Activated T-helper 9 cell treated with anti-CD3 and anti-CD28 coated beads, Interleukin-2, amount 50 U/mL, for 16 hours (primary cell): ENCODE measurements at places on chromosomes 3 and 15.

DNA sequence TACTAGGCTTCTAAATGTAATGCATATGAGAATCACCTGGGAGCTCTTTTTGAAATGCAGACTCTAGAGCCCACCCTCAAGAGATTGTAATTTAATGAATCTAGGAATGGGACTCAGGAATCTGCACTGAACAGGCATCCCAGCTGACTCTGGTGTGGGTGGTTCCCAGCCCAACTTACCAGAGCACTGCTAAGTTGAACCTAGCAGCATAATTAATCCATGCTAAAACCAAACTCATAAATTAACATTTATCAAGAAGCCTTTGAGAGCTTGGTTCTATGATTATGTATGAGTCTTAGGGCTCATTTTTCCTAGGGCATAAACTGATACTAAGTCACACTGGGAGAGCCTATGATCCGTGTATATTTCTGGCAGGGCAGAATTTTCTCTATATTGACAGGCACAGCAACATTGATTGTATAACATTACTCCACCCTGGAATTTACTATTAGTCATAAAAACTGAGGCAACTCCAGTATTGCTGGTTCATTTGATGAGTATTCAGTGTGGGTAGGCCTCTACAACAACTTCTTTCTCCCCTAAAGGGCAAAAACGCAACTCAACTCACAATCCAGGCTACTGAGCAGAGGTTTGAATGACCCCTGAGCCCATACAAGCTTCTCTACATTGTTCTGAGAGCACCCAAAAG is 10.7 kb upstream of the CSTA start:
- DNase-seq: no peak

- no peak for DNase-seq
Measured at GRCh38 chr3:186798239-186798874, 7.9 kb downstream of the RFC4 start.

- no peak for DNase-seq
Measured at GRCh38 chr3:192514081-192514753, 213.1 kb downstream of the FGF12 start.

- DNase-seq: no peak
Measured at GRCh38 chr15:23761386-23761785, 74.3 kb upstream of the NDN start.

- DNase-seq: no peak
Measured at GRCh38 chr15:56978898-56979662, 60.6 kb downstream of the TCF12 start.

DNA sequence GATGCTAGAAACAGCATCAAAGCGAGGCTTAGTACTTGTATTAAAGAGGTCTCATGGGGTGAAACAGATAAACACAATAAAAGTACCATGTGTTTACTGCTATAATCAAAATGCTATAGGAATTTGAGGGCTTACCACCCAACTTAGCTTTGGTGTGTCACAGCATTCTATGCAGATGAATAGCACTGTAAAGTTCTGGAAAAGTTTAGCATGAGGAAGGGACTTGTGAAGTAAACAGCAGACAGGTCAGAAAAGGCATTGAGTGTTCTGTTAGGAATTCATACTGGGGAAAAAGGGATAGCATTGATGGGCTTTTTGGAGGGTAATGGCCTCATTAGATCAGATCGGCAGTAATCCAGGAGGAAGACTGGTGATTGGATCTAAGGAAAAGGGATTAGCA is 505.3 kb downstream of the NLGN1 start:
- DNase-seq: no peak

GRCh38 chr15:86333819-86334218 is 254.1 kb downstream of the AGBL1 start:
- DNase-seq: no peak

GRCh38 chr3:111541911-111542483 is at the start of gene CD96:
Gene CD96, plus strand, starts transcription at chr3:111542197. Its CDS starts 52 bp downstream, at chr3:111542249.
- peak; percentile 49 for DNase-seq

- DNase-seq: no peak
Measured at GRCh38 chr15:69154684-69155083, 5.8 kb upstream of the GLCE start.

DNA sequence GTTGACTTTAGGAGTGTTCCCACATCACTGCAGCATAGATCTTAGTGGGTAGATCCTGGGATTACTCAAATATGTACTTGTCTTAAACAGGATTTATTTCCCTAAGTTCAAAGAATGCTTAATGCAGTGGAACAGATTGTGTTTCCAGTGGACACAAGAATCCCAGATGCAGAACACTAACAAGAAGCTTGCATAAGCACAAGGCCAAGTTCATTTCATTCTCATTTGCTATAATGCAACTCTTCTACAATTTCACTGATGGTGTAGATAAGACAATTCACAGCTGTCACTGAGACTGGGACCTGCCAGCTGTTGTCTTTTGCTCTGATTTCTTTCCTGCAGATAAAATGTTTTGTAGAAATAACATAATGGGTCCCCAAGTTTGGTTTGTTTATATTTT is 225.6 kb downstream of the NFKBIZ start:
- DNase-seq: no peak

GRCh38 chr3:78857494-78858111 is 910.2 kb downstream of the ROBO1 start:
- no peak for DNase-seq

DNA sequence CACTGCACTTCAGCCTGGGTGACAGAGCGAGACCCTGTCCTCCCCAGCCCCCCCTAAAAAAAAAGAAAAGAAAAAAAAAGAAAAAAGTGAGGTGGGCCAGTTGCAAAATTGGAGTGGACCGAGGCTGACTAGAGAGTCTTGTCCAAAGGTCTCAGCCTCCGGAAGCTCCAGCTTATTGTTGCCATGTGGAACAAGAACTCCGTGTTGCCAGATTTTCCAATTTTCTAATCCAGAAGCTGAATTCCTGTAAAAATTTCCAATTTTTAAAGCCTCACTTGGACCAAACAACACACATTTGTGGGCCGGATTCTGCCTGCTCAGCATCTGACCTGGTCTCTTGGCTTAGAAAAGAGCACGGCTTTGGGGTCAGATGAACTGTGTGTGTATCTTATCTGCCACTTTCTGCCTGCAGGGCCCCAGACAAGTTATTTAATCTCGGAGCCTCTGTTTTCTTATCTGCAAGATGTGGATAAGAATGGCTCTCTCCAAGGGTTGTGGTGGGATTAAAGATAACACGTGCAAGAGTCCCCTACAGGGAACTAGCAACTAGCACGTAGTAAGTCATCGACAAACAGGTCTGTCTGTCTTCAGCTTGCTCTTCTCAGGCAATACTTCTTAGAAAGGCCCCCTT is 73.7 kb upstream of the TLE3 start:
- DNase-seq: no peak

GRCh38 chr3:22474706-22475445 is 723.9 kb upstream of the ZNF385D start:
- no peak for DNase-seq

- DNase-seq: no peak
Measured at GRCh38 chr15:80577552-80578205, 117.4 kb upstream of the ABHD17C start.

DNA sequence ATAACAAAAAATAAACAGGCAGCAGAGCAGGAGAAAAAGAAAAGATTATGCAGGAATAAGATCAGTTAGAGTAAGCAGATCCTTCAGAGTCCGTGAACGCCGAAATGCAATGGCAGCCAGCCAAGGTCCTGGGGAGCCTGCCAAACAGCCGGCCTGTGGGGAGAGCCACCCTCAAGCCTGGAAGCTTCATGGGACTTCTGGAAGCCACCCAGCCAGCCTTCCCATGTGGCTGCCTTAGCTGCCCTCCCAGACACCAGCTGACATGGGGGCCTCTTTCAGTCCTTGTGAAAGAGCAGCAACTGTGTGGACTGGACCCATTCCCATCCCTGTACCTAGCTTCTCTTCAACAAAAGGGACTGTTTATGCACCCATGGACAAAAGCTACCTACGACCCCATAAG is 64.9 kb upstream of the RAD18 start:
- DNase-seq: no peak

GRCh38 chr15:88727439-88727838 is 75.8 kb upstream of the ACAN start:
- no peak for DNase-seq

DNA sequence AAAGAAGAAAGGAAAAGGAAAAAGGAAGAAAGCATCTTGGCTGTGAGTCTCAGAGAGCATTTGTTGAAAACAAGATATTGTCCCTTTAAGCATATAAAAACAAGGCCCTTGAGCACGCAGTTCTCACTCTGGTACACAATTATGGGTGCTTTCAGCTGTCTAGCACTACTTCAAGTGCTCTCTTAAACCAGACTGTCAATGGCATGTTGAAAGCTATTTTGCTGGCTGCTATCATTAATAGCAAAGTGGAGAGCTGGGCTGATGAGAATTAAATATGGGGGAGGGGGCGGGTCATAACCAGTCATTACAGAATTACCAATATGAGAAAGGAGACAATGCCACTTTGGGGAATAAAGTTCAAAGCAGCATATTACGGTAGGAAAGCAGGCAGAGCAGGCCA is 9.3 kb downstream of the TLE3 start:
- DNase-seq: no peak

DNA sequence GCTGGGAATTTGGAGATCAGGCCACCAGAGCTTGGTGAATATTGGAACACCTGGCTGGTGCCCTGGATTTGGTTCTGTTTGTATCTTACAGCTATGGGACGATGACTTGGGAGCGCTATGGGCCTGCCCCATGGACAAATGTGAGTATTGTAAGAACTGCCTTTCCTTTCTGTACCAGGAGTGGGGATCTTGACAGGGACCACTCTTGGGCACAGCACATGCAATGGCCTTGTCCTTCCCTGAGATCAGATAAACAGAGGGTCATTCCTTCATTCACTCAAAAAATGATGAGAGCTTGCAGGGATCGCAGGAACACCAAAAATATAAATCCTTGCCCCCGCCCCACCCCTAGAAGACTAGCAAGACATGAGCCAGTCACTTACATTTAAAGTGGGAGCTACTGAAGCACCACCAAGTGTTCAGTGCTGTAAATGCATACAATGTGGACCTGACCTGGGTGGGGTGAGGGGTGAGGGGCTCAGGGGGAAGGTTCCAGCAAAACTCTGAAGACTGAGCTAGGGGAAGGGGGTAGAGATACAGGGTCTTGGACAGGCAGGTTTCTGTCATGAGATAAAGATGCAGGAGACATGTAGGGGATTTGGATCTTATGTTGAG is 2.7 kb upstream of the CRELD1 start:
- DNase-seq: no peak

DNA sequence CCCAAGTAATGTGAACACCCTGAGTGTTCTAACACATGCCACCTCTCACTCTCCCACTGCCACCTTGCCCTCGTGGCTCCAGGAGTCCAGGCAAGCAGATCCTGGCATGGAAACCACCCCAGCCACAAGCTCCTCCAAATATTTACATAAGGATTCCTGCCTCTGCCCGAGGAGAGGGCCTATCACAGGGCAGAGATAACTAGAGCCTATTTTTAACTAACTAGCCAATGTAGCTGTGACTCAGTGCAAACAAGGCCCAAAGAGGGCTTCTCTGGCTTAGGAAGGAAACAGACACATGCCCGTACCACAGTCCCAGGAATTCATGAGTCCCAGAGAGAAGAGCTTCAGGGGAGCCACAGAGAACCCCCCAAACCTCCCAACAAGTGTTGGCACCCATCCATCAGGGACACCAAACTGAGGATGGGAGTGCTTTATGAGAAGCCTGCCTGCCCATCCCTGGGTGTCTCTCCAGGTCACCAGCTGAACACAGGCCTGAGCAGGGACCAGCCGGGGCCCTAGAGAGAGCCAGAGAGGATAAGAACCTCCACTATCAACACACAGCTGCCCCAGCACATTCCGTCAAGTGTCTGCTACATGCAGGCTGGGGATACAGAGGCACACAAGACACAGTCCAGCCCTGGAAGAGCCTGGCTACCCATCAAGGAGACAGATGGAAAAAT is 9.2 kb downstream of the FYCO1 start:
- no peak for DNase-seq

DNA sequence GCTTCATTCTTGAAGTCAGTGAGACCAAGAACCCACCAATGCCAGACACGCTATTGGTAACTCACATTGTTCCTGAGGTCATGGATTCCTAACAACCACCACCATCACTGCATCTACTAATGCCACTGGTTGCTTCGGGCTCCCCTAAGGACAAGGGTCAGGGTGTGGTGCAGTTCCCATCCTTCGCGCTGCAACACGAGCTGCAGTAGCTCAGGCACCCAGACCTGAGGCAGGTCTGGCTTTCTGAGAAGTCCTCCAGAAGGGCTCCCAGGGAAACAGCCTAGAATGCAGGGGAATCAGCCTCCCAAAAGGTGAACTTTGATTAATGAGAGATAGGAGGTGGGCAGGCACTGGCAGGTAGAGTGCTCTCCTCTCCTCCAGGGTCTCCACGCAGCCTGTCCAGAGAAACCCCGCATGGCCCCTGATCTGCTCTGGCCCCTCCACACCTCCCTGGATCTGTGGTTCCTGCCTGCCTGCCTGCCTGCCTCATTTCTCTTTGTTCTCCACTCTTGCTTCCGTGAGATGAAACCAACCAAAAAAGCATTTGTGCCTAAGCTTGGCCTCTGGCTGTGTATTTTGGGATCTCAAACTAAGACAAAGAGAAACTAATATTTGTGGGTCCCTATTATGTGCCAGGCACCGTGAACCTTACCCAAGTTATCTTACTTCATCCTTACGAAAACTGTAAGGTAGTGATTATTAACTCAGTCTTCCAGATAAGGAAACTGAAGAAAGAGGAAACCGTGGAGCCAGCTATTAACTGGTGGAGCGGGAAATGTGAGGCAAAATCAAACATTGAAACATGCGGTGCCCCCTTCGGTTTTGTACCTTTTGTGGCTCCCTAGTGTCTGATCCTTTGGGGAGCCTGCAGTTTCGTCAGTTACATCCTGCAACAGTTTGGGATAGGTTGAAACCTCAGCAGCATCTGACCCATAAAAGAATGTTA is 43.9 kb upstream of the USP3 start:
- no peak for DNase-seq

- DNase-seq: no peak
Measured at GRCh38 chr3:133535971-133536881, 37.3 kb upstream of the CDV3 start.

DNA sequence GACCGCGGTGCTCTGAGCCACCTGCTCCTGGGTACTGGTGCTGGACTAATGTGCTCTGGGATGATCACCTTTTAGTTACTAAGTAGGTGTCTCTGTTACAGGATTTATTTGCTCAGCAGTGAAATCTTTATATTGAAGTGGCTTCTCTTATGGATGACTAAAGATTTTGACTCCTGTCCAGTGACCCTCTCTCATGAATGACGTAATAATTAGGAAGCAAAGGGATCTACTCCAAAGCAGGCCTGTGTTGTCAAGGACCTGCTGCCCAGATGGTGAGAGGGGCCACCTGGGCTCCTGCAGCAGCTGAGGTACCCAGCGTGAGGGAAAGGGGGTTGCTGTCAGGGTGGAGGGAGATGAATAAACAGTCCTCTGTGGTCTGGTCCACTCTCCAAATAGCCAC is 263.6 kb downstream of the GABRG3 start:
- DNase-seq: no peak

DNA sequence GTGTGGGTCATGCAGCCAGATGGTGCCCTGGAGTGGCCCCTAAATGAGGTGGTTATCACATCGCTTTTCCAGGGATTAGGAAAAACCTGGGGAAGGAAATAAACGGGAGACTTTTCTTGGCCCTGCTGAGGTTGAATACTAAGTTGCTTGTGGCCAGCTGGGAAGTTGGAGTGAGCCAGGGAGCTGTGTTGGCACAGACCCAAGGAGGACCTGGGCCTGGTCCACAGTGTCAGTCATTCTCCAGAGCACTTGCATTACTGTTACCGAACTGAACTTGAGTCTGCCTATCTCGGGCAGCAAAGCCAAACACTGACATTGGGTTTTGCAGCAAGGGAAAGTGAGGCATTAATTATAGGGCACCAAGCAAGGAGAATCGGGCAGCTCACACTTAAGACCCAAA is 339.0 kb downstream of the GABRB3 start:
- DNase-seq: no peak
